CD4-positive, alpha-beta T cell (primary cell): ENCODE measurements at places on chromosomes 2 and 18.

DNA sequence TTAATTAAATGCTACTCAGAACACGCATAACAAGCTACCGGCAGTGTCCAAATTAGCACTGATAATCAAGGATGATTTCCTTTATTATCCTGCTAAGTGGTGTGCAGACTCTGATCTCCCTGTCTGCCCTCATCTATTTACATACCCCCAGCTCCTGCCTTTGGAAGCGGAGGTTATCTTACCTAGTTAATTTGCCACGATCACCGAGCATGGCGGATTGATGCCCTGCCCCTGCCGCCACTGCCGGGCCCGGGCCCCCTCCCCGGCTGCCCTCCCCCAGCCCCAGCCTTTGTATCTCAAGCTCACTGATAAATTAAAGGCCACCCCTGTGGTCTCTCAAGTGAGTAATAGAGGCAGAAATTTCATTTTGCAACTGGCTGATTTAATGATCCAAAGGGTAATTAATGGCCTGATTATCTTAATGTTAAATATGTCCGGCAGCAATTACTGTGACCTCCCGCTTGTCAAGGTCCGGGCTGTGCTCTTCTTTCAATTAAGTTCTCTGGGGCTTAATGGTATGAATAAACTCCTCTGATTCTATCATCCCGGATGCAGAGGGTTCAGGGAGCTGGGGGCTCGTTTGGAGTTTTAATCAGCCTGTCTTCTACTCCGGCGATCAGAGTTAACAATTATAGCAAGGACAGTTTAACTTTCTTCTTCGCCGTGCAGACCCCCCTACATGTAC is 113.4 kb downstream of the GBX2 start:
- H3K36me3 ChIP-seq, result no peaks in the 10 kb centered on the region
- DNase-seq, result no peak

GRCh38 chr18:50509012-50509411 is 50.9 kb upstream of the MAPK4 start:
- H3K36me3 ChIP-seq, result no peaks in the 10 kb centered on the region
- DNase-seq, result no peak
- H3K27me3 ChIP-seq, result no peaks in the 10 kb centered on the region
- no peak overlapping the region for H3K4me3 ChIP-seq

DNA sequence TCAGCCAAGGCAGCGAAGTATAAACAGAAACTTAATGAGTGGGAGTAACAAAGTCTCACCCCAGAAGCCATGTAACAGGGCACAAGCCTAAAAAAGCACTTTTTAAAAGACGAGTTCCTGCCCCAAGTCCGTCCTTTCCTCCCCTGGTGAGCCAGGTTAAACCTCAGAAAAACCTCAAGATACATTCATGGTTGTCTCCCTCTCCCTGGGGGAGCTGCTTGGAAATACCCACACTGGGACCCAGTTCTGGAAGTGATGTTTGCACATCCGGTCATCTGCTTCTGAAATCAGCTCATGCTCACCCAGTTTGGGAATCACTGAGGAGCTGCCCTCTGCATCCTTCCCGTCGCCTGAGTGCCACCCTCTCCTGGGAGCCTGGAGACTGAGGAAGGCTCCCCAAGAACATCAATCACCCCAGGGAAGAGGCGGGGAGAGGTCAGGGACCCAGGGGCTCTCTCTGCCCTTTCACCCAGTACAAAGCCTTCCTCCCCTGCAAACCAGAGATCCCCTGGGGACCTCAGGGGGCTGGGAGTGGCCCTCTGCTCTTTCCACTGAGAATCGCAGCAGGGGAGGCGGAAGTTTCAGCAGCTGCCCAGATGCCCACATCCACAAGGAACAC is 150.6 kb upstream of the AGAP1 start:
- H3K27me3 ChIP-seq, result peaks cover 10% of the 10 kb centered on the region
- no peaks in the 10 kb centered on the region for H3K36me3 ChIP-seq
- no peaks in the 10 kb centered on the region for H3K4me1 ChIP-seq
- no peak overlapping the region for H3K27ac ChIP-seq
- DNase-seq, result no peak

GRCh38 chr2:228245601-228246000 is 64.1 kb upstream of the SPHKAP start:
- no peaks in the 10 kb centered on the region for H3K4me1 ChIP-seq
- no peaks in the 10 kb centered on the region for H3K27me3 ChIP-seq
- no peak overlapping the region for H3K27ac ChIP-seq
- H3K4me3 ChIP-seq, result no peak overlapping the region
- no peak for DNase-seq
- H3K36me3 ChIP-seq, result no peaks in the 10 kb centered on the region

GRCh38 chr2:207960090-207960489 is 65.2 kb downstream of the PLEKHM3 start:
- no peaks in the 10 kb centered on the region for H3K36me3 ChIP-seq
- H3K27me3 ChIP-seq, result no peaks in the 10 kb centered on the region
- H3K27ac ChIP-seq, result no peak overlapping the region
- no peak for DNase-seq
- no peak overlapping the region for H3K4me3 ChIP-seq

- no peaks in the 10 kb centered on the region for H3K27me3 ChIP-seq
- H3K36me3 ChIP-seq, result no peaks in the 10 kb centered on the region
- H3K4me1 ChIP-seq, result no peaks in the 10 kb centered on the region
- DNase-seq, result no peak
- H3K4me3 ChIP-seq, result no peak overlapping the region
- no peak overlapping the region for H3K27ac ChIP-seq
These were observed 35.5 kb downstream of the TMEFF2 start for GRCh38 chr2:192159208-192159607.

GRCh38 chr2:42442774-42443173 is 51.0 kb downstream of the KCNG3 start:
- no peaks in the 10 kb centered on the region for H3K4me1 ChIP-seq
- H3K36me3 ChIP-seq, result no peaks in the 10 kb centered on the region
- no peak overlapping the region for H3K4me3 ChIP-seq
- H3K27me3 ChIP-seq, result no peaks in the 10 kb centered on the region
- no peak overlapping the region for H3K27ac ChIP-seq

DNA sequence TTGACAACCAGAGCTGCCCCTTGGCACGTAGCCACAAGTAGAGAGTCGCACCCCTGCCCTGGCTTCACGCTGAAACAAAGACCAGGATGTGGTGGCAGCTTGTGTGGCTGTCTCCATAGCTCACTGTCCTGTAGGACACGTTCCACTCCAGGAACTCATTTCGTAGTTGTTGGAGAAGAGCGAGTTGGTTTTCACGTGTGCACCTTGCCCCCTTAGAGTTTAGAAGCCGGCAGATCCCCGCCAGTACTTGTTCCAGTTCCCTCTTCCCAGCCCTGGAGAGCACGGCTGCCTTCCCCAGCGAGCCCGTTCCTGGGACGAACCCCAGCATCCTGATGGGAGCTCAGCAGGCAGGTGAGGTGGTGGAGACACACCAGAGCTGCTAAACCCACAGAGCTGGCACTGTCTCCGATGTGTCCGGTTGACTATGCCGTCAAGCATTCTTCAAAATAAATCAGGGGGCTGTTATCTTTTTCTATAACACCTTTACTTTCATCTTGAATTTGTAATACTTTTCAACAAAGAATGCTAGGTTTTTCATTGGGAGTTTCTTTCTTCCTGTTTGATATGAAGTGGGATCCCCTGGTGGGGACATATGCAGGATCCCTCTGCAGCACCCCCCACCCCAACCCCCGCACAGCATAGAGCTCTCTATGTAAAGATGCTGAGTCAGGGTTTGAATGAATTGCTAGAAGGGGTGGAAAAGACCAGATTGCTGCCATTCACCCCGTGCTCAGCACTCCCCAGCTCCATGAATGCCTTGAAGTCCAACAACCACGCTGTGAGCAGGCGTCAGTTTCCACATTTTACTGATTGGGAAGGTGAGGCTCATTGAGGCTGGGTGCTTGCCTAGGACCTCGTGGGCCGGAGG is 44.5 kb downstream of the GREB1 start:
- H3K4me3 ChIP-seq, result no peak overlapping the region
- no peaks in the 10 kb centered on the region for H3K27me3 ChIP-seq
- DNase-seq, result no peak
- H3K4me1 ChIP-seq, result no peaks in the 10 kb centered on the region

- H3K27ac ChIP-seq, result no peak overlapping the region
- H3K36me3 ChIP-seq, result no peaks in the 10 kb centered on the region
- no peaks in the 10 kb centered on the region for H3K27me3 ChIP-seq
- no peaks in the 10 kb centered on the region for H3K4me1 ChIP-seq
- DNase-seq, result no peak
- H3K4me3 ChIP-seq, result no peak overlapping the region
These were observed 203.6 kb downstream of the MYT1L start for GRCh38 chr2:2127467-2127866.

- no peak overlapping the region for H3K27ac ChIP-seq
- H3K27me3 ChIP-seq, result peaks cover 2% of the 10 kb centered on the region
- H3K36me3 ChIP-seq, result no peaks in the 10 kb centered on the region
- no peak overlapping the region for H3K4me3 ChIP-seq
- no peaks in the 10 kb centered on the region for H3K4me1 ChIP-seq
- no peak for DNase-seq
These were observed 106.9 kb upstream of the OTOS start for GRCh38 chr2:240247241-240247867.

- H3K36me3 ChIP-seq, result no peaks in the 10 kb centered on the region
- no peak for DNase-seq
- H3K27ac ChIP-seq, result no peak overlapping the region
- no peaks in the 10 kb centered on the region for H3K27me3 ChIP-seq
- H3K4me1 ChIP-seq, result no peaks in the 10 kb centered on the region
These were observed 297.9 kb downstream of the LRATD1 start for GRCh38 chr2:14930441-14930840.

- H3K27ac ChIP-seq, result no peak overlapping the region
- no peaks in the 10 kb centered on the region for H3K4me1 ChIP-seq
- no peaks in the 10 kb centered on the region for H3K27me3 ChIP-seq
- no peak for DNase-seq
- no peaks in the 10 kb centered on the region for H3K36me3 ChIP-seq
These were observed 21.6 kb upstream of the VPS4B start for GRCh38 chr18:63443829-63444228.

DNA sequence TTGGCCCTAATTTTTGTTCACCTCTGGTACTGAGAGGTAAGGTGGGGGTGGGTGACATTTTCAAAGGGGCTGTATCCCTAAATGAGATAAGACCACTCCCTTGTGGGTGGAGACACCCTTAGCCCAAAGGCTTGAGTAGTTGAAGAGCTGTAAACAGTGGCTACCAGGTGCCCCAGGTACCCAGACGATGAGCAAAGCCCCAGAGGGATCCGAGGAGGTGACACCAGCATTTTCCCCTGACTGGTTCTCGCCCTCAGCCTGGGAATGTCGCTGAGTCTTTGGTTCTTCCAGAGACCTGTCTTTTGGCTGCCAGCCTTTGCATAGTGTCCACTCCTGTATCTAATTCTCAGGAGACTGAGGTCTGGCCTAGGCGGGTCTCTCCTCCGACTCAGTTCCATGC is 36.5 kb downstream of the RRM2 start:
- H3K27ac ChIP-seq, result no peak overlapping the region
- H3K4me1 ChIP-seq, result peaks cover 10% of the 10 kb centered on the region
- no peaks in the 10 kb centered on the region for H3K27me3 ChIP-seq
- no peak overlapping the region for H3K4me3 ChIP-seq
- no peak for DNase-seq
- no peaks in the 10 kb centered on the region for H3K36me3 ChIP-seq

DNA sequence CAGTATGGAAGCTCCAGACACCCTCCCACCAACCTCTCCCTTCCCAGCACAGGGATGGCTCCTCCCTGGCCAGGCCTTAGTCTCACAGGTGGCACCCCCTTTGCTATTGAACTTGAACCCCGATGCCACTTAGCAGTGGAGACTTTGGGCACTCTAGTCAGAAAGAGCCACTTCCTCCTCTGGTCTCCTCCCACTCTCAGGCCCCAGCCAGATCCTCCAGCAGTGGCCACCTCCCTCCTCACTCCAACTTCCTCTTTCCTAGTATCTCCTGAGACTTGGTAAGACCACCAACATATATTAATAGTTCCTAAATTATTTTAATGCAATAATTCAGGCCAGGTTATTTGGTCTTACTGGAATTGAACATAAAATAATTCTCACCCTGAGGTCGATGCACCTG is 437.2 kb upstream of the ID2 start:
- no peaks in the 10 kb centered on the region for H3K27me3 ChIP-seq
- H3K36me3 ChIP-seq, result no peaks in the 10 kb centered on the region
- H3K4me1 ChIP-seq, result no peaks in the 10 kb centered on the region
- H3K27ac ChIP-seq, result no peak overlapping the region

DNA sequence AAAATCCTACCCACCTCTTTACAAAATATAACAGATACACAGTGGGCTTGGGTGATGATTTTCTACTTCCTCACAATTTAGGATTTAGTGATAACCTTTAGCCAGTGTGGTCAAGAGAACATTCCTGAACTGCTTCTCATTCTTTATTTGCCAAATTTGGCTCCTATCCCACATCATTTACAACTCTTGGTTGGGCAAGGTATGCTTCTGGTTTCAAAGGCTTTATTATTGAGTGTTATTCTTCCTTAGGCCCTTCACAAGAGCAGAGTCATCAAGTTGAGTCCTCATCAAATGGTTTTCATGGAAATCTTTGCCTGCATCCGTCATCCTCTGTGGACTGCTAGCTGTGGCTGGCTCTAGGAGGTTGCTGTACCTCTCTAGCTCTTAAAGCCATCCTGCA is 472.0 kb upstream of the ETAA1 start:
- H3K4me1 ChIP-seq, result no peaks in the 10 kb centered on the region
- H3K27ac ChIP-seq, result no peak overlapping the region
- no peaks in the 10 kb centered on the region for H3K27me3 ChIP-seq
- H3K4me3 ChIP-seq, result no peak overlapping the region
- no peaks in the 10 kb centered on the region for H3K36me3 ChIP-seq

DNA sequence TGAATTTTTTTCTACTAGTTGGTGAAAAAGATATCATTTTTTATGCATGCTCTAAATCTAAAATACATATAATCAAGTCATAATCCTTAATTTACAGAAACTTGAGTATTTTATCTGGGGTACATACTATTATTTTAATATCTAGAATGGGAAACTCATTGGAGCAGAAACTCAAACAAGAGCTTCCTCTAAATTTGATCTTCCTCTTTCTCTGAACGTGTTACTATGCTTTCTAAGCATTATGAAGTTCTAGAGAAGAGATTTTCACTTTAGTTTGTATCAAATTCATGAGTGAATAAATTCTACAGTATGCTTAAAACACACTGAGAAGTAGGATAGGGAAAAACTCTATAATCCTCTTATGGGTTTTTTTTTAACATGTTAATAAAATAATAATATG is 20.6 kb upstream of the SLC38A11 start:
- H3K36me3 ChIP-seq, result no peaks in the 10 kb centered on the region
- no peaks in the 10 kb centered on the region for H3K27me3 ChIP-seq
- no peak for DNase-seq
- no peaks in the 10 kb centered on the region for H3K4me1 ChIP-seq
- H3K4me3 ChIP-seq, result no peak overlapping the region
